ENCODE measurements at places on chromosomes 3 and 15. TPM values are rescaled to one million over a fixed set of nuclear protein-coding genes. Genes with fewer than 3 reads are reported as not detected.

Gene EXD1
- not detected for total RNA-seq

Gene SPTBN5
- 0.22 TPM for total RNA-seq

Gene BFSP2
- total RNA-seq = not detected

Gene LARP6
- 66.0 TPM for total RNA-seq

Gene ACTRT3
- total RNA-seq = 2.5 TPM

Gene GPR62
- total RNA-seq = not detected

Gene ROBO2
- not detected for total RNA-seq

Gene TRIM42
- total RNA-seq = not detected

Gene SLC9C1
- not detected for total RNA-seq

Gene CHRNA7
- total RNA-seq = 4.1 TPM

Gene SRGAP3
- 0.77 TPM for total RNA-seq

Gene LMAN1L
- not detected for total RNA-seq

Gene ARPIN
- total RNA-seq = 12.6 TPM

Gene CDCP1
- total RNA-seq = 11.5 TPM

Gene MUSTN1
- total RNA-seq = not detected

Gene RPSA
- 2,852 TPM for total RNA-seq

Gene PLSCR5
- total RNA-seq = not detected

Gene PIGZ
- total RNA-seq = 1.6 TPM

Gene TOP2B
- total RNA-seq = 47.1 TPM

Gene HRG
- not detected for total RNA-seq

Gene RAB6B
- total RNA-seq = 1.7 TPM

Gene TGM4
- total RNA-seq = not detected

Gene LRRIQ4
- not detected for total RNA-seq

Gene GTF2E1
- total RNA-seq = 12.0 TPM

Gene TM6SF1
- total RNA-seq = not detected

Gene CTXN2
- total RNA-seq = not detected

Gene SERINC4
- total RNA-seq = 0.10 TPM

Gene GP5
- total RNA-seq = not detected

Gene RBMS3
- total RNA-seq = 0.58 TPM

Gene PLA2G4E
- total RNA-seq = not detected

Gene RPS17
- 3,988 TPM for total RNA-seq

Gene PARP16
- 9.6 TPM for total RNA-seq

Gene MESP2
- total RNA-seq = 0.62 TPM

Gene KBTBD13
- not detected for total RNA-seq

Gene TEX9
- 4.8 TPM for total RNA-seq

Gene GANC
- 6.5 TPM for total RNA-seq

Gene NR2C2
- 15.6 TPM for total RNA-seq

Gene NTRK3
- 21.7 TPM for total RNA-seq

Gene FGF7
- total RNA-seq = not detected

Gene TPM1
- 494 TPM for total RNA-seq

Gene MCF2L2
- not detected for total RNA-seq

Gene MYD88
- total RNA-seq = 25.3 TPM

Gene RYR3
- total RNA-seq = 0.05 TPM

Gene ANKRD34C
- total RNA-seq = not detected

Gene P4HTM
- total RNA-seq = 18.4 TPM

Gene REC114
- total RNA-seq = not detected

Gene PRR20G
- total RNA-seq = 0.14 TPM

Gene LCTL
- not detected for total RNA-seq

Gene ACKR4
- not detected for total RNA-seq

Gene GOLGA8T
- 1.3 TPM for total RNA-seq

Gene IGSF11
- total RNA-seq = 6.6 TPM

Data from A549 treated with RU486 at 1 μM for 4 hours (cell line).